ENCODE measurements at places on chromosomes 5 and 9.

DNA sequence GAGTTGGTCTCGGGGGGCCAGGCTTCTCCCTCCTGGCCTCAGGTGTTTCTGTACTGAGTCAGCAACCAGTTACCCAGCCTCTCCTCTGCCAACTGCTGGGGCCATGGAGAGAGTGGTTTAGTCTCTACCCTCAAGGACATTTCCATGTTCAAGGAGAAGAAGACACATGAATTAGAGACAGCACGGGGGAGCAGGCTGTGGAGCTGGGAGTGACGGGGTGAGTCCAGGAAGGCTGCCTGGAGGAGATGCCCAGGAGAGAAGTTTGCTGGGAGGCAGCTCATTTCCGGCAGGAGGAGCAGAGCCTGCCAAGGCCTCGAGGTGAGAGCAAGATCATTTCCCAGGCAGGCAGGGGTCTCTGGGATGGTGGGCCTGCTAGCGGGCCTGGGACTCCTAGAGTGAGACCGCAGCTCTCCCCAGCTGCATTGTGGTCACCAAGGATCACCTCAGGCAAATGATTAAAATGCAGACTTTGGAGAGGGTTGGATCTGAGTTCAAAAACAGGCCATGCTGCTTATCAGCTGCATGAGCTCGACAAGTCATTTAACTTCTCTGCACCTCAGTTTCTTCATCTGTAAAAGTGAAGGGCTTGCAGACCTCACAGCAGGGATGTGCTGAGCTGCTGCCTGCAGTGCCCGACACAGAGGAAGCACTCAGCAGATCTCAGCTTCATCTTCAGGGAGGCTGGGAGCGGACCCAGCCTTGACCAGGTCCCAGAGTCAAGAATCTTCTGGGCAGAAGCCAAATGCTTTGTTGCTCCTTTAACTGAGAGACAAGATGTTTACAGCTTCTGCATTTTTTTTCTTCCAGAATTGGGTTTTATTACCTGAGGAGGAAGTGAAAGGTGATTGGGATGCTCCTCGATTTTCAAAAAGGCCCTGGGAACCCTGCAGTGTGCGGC lies 35.2 kb downstream of the NEK6 start:
- DNase-seq = no peak

DNA sequence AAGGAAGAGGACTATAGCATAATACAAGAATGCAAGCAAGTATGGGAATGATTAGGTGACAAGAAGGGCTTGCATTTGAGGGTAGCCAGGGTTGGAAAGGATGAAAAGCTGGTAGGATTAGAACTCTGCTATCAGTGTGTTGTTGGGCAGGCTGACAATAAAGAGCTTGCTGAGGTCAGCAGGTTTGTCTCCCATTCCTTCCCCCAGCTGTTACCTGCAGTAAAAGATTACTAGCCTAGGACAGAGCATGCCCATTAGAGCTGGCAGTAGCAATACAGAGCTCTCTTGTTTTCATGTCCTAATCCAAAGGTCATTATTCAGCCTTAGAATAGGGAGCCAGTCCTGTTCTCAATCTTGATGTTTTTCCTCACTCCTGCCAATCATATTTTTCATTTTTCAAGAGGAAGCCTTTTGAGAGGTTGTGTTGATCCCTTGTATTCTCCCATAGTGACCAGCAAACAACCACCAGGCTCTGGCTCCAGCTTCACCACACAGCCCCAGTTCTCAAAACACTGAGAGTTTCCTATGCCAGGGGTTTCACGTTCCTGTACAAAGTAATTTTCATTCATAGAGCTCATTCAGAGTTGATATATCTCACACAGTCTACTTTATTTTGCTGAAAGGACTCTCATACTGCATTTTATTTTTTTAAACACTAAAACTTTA lies 71.7 kb downstream of the OR2K2 start:
- DNase-seq = no peak

DNA sequence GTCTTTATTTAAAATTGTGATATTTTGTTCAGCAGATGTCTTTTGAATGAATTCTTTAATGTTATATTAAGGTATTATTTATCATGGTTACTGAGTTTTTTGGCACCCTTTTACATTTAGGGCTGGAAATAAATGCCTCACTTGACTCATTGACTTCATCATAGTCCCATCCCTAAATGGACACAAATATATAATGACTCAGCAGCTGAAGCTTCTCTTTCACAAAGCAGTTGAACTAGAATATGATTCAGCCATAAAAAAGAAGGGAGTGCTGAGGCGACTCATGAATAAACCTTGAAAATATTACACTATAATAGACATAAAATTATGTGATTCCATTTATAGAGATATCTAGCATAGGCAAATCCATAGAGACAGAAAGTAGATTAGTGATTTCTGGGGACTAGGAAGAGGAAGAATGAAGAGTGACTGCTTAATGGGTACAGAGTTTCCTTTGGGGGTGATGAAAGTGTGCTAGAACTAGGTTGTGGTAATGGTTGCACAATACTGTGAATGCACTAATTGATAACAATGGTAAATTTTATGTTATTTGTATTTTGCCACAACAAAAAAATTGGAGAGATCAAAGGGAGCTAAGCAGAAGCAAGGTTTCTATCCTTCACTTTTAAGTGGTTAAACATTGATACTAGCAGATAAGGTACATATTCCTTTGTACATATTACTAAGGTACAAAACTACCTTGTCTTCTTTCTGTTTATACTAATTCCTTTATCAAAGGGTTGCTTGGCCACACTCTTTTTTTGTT lies 449.6 kb downstream of the NTRK2 start:
- no peak for DNase-seq

- no peak for DNase-seq
Observed at GRCh38 chr9:130399768-130400167, 45.0 kb upstream of the ASS1 start.

DNA sequence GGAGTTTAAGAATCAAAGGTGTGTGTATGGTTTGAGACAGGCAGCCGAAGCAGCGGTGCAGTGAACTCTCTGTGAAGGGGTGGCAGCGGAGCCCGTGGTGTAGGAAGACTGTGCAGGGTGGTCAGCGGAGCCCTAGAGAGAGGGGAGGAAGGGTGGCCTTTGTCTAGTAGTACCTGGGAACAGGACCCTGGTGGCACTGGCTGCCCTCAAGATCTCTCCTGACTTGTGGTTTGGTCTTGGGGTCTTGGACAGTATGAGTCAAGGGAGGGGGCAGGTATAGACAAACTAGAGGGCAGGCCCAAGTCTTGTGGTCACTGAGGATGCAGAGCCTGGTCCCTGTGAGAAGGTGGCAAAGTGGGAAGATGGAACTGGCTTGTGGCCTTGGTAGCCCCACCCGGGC lies 7.1 kb upstream of the NKX2-5 start:
- no peak for DNase-seq

DNA sequence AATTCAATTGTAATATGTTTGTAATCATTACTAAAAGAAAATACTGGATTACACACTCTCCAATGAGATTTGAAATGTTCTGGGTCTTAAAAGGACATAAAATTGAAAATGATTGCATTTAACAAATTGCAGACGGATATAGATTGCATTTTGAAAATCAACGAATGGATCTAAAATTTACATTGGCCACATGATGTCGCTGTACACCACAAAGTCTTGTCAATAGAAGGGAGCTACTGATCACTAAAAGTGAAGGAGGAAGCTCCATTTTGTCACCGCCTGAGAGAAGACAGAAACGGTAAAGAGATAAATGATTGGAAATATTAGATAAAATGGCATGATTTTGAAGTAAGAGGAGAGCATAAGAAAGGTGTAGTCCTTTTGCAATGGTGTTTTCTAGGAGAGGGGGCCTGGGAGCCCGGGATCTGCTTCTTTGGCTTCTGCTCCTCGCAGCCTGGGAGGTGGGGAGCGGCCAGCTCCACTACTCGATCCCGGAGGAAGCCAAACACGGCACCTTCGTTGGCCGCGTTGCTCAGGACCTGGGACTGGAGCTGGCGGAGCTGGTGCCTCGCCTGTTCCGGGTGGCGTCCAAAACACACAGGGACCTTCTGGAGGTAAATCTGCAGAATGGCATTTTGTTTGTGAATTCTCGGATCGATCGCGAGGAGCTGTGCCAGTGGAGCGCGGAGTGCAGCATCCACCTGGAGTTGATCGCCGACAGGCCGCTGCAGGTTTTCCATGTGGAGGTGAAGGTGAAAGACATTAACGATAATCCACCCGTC lies at the start of gene PCDHA1:
TSS of gene PCDHA1 (plus strand) at position 236 of the 782 bp plus-strand sequence.
- no peak for DNase-seq

GRCh38 chr5:3600106-3601060 lies 4.8 kb downstream of the IRX1 start:
- DNase-seq = no peak

DNA sequence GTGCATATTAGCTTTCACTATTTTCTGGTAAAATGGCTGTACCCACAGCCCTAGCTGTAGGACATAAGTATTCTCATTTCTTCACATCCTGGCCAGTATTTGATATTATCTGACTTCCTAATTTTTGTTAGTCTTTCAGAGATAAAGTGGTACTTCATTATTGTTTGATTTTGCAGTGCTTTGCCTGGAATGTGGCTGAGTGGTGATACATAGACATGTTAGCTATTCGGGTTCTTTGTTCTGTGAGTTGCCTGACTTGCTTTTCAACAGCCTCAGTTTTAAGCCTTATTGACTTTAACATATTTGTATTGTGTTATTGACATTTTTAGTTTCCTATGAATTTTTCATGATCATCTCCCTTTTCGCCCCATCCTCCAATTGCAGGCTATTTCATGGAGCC lies 161.1 kb downstream of the GABBR2 start:
- DNase-seq = no peak

DNA sequence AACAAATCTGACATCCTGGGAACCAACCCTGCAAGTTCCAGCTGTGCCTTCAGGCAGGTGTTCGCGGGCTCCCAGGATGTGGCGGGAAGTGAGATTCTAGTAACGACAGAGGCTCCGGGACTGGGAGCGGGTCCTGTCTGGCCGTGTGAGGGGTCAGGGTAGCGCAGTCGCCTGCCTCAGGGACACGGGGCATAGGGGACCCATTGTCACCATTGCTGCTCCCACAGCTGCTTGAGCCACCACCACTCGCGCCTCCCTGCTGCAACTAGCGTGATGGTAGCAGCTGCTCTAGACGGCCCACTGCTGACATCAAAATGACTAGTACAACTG lies 468.5 kb downstream of the CDH9 start:
- DNase-seq = no peak

DNA sequence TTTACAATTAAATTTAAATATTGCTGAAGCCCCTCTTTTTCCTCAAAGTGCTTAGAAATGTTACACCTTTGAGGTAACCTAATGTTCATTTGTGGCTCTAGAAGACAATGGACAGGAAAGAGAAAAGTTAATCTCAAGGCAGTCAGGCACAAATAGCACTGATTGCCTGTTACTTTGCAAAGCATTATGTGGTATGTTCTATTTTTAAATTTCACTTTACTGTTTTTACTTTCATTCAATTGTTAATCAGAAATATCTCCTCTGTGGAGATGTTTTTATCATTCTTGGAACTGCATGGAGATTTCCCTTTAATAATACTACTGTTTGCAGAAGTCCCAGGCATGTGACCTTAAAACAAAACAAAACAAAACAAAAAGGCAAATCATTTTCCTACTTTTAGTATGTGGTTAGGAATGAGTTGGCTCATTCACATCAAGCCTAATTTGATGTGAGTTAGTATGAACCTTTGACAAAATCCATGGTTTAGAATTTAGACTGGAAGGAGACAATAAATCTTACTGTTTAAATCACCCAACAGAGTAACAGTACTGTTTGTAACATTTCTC lies 67.5 kb downstream of the CWC27 start:
- DNase-seq = no peak

- no peak for DNase-seq
Observed at GRCh38 chr5:119365847-119366539, 10.2 kb downstream of the TNFAIP8 start.

DNA sequence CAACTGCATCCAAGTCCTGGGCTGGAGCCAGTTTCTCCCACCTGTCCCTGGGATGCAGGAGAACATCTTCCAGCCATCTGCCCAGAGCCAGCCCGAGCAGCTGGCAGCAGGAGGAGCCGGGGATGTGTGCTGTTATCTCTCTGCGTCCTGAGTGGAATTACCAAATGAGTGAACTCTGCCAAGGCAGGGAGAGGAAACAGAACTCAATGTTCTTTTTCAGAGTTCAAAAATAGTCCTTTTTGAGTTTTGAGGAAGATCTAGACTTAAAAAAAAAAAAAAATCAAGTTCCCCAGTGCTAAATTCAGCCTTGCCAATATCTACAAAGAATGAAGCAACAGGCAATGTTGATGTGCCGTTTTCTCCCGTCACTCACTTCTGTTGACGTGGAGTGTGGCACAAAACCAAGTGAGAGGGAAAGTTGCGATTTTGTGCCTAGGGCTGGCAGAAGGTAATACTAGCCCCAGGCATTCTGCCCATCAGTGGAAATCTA lies 56.2 kb downstream of the TMOD1 start:
- DNase-seq = no peak

DNA sequence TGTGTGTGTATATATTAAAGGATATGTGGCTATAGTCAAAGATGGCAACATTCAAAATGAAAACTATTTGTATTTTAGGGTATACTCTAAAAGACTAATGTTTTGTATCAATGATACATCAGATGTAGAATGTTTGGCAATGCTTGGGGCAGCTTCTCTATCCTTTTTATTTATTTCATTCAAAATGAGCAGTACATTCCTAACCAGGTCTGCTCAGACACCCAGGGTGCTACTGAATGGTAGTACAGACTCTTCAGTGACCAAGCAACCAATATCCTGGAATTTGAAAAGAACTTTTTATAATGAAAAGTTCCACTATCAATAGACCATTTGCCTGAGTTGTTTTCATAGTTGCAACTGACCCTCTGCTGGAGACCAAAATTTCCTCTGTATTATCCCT lies 23.9 kb downstream of the MEGF9 start:
- peak; percentile 15 for DNase-seq

- no peak for DNase-seq
Observed at GRCh38 chr5:80101993-80102392, 66.8 kb downstream of the THBS4 start.

- DNase-seq = no peak
Observed at GRCh38 chr5:147321569-147321968, 86.7 kb downstream of the STK32A start.

DNA sequence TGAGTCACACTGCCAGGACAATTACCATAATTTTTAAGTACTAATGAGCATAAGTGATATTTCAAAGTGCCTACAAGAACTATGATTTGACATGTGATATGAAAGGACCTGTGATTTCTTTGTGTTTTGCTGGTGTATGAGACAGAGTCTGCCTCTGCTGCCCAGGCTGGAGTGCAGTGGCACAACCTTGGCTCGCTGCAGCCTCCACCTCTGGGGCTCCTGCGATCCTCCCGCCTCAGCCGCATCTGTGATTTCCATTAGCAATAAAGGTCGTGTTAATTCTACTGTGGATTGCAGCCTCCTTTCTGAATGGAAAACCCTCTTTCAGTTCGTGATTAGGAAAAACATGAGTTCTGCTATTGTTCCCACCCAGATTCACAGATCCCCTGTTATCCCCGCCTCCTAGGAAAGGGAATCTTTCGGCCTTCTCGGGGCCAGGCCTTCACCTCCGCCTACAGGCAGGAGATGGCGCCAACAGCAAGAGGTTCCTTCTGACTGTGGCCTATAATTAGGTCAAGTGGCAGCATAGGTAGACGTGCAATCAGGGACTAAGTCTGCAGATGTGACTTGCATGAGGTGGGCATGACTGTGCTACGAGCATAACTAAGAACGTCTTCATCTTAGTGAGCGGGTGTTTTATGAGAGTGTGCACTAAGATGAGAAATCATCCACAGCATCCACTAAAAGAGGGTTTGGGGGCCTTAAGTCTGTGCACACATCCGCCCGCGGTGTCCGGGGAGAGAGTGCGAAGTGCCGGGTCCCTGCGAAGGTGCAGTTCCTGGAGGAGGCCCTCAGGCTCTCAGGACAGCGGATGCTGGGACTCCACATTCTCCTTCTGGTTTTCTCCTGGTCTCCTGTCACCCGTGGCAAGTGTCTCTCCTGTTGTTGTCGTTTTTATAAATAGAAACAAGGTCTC lies 23.1 kb downstream of the TRIM7 start:
- DNase-seq = peak; percentile 89

- DNase-seq = no peak
Observed at GRCh38 chr5:103357636-103358035, 99.1 kb downstream of the MACIR start.

All from activated CD4-positive, alpha-beta T cell treated with anti-CD3 and anti-CD28 coated beads, Interleukin-2, amount 10 ng/mL, durations not matched to agents 24 days and 14 days (primary cell).